ENCODE measurements at places on chromosomes 11 and 22.

DNA sequence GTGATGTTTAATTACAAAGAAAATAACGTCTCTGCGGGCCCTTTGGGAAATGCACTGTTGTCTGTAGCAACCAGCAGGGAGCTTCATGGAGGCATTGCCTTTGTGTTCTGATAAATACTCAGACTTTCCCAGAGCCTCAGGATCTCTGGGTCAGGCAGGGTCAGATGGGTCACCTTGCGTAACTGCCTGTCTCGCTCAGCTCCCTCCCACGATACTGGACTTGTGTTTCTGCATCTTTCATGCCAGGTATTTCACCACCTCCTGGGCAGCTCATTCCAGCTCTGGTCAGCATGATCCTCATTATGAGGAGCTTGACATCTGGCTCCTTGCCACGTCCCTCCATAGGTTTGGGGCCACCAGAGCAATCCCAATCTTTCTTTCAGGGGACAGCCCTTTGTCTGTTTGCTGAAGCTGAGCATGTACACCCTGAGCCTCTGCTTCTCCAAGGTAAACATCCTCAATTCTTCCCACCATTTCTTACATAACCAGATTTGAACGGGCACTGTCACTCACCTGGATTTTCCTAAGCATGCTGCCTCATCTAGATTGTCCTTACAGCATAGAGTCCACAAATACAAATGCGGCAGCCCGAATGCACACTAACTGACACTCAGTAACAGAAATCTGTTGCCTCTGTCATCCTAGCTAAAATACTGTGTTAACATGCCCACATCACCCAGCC is 162.3 kb downstream of the LARGE1 start:
- no peak for DNase-seq

GRCh38 chr11:65778431-65778900 is 2.3 kb downstream of the AP5B1 start:
- DNase-seq: no peak

DNA sequence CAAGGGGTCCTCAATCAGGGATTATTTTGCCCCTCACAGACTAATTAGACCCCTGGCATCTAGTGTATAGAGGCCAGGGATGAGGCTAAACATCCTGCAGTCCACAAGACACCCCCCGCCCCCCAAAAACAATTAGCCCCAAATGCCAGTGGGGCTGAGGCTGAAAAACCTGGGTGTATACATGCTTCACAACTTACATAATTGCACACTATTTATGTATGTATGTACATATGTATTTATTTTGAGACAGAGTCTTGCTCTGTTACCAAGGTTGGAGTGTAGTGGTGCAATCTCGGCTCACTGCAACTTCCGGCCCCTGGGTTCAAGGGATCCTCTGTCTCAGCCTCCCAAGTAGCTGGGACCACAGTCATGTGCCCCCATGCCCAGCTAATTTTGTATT is 28.8 kb upstream of the SHANK2 start:
- DNase-seq: no peak

DNA sequence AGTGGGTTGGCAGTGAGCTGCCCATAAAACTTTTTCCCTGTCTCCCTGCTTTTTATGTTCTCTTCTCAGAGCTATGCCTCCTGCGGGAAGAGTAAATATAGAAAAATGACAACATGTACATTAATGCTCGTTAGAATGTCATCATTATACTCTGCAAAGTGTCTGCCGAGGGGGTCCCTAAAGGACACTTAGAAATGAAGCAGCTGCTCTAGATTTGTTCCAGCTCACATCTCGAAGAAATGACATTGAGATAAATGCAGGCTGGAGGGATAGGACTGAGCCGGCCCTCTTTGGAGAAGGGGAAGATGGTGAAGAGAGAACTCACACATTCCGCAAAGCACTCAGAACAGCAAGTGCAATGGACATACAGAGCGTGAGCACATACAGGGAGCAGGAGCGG is 240.0 kb downstream of the NXPE2 start:
- no peak for DNase-seq

GRCh38 chr11:61711037-61711436 is 30.8 kb downstream of the DAGLA start:
- no peak for DNase-seq

DNA sequence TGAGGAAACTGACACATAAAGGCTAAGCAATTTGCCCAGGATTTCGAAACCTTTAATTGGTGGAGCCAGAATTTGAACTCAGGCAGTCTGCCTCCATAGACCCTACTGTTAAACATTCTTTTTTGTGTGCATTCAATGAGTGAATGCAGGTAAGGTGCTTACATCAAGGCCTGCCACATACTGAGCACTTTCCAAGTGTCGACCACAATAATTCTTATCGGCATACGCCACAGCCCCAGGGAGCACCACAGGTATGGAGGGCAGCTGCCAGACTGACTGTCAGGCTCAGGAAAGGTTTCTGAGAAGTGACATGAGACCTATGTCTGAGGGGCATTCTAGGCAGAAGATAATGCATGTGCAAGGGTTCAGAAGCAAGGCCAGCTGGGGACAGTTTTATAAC is 334.7 kb upstream of the NARS2 start:
- DNase-seq: no peak

GRCh38 chr22:31537019-31537535 is 40.7 kb downstream of the SFI1 start:
- DNase-seq: peak; percentile 48

DNA sequence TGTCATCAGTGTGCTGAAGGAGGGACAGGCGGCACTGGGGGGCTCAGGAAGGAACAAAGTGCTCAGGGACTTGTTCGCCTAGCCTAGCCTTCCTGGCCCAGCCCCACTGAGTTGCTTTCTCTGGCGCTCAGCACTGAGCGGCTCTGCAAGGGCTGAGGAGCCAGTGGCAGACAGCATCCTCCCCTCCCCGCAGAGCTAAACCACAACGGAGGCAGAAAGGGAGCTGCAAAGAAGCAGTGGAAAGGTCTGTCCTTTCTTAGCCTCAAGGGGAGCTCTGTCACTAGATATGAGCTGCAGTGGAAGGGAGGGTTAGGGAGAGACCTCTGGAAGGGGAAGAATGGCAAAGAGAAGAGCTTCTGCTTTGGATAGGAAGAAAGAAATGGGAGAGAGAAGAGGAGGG is 89.7 kb upstream of the PHOX2A start:
- no peak for DNase-seq

DNA sequence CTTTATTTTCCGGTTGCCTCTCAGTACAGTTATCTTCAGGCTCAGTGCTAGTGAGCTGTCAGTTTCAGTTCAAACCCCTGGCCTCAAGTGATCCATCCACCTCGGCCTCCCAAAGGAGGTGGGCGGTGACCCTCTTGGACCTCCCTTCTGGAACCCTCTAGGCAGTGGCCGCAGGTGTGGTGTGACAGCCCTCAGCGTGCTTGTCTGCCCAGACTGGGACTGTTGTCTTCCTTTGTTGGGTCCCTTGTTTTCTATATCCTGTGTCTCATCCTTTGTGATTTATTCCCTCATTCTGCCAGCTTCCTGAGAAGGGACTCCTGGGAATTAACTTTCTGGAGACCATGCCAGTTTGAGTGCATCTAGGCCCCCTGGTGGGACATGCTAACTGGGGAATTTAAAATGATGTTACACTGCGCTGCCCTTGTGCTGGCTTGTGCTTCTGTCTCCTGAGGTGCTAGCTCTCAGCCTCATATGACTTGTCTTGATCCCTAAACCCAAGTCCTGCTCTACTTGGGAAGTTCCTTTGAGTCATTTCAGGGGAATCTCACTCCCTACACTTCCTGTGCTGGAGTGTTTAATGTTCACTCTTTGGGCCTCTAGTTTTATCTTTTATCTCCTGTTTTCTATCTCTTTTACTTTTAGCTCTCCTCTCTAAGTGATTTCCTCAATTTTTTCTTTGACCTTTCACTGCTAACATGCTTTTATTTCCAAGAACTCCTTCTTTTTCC is 19.4 kb downstream of the MED15 start:
- no peak for DNase-seq

Data from stimulated activated naive B cell treated with anti-CD40 and anti-IgM and Interleukin-4, amounts not matched to agents 10 μg/mL and 1 μg/mL and 100 μg/mL, for 72 hours (primary cell).